ENCODE measurements at places on chromosomes 6 and 20.

GRCh38 chr20:43446361-43446879, 11.3 kb upstream of the SRSF6 start:
- DNase-seq: no peak

DNA sequence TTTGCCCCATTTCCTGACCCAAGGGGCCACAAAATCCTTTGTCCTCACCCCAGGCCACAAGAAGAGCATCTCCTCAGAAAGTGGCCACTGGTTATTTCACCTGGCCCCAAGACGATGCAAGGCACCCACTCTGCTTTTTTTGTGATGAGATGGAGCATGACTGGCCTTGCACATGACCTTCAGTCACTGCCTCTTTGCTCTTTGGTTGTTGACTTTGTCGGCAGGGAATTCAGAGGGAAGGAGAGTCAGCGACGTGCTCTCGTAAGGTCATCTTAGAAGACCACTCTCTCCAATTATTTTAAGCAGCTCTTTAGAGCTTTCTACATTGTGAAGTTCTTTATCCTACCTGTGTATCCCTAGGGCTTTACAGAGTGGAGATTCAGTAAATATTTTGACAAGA, 306.7 kb downstream of the PLCB1 start:
- no peak for DNase-seq

DNA sequence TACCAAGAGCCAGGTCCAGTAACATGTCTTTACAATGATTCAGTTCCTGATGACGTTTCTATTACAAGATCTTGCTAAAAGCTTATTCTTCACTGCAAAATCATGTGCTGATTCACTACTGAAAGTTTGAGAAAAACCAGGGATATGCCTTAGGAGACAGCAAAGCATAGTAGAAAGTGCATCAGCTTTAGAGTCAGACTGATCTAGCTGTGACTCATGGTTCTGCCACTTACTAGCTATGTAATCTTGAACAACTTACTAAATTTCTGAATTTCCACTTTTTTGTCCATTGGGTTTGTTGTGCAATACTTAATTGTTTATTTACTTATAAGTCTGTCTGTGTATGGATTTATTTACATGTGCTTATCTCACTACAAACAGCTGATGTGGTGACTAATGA, 198.5 kb upstream of the RSPO3 start:
- DNase-seq: no peak

DNA sequence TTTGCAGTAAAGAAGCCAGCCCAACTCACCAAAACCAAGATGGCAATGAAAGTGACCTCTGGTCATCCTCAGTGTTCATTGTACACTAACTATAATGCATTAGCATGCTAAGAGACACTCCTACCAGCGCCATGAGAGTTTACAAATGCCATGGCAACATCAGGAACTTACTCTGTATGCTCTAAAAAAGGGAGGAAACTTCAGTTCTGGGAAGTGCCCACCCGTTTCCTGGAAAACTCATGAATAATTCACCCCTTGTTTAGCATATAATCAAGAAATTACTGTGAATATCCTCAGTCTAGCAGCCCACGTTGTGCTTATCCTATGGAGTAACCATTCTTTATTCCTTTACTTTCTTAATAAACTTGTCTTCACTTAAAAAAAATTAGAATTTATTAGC, 19.4 kb upstream of the TRERF1 start:
- no peak for DNase-seq

GRCh38 chr6:157460182-157460999, 79.4 kb downstream of the ZDHHC14 start:
- no peak for DNase-seq

GRCh38 chr6:105035299-105035698, 78.4 kb downstream of the LIN28B start:
- DNase-seq: no peak

GRCh38 chr20:61129311-61129710, 122.8 kb upstream of the CDH4 start:
- DNase-seq: no peak

DNA sequence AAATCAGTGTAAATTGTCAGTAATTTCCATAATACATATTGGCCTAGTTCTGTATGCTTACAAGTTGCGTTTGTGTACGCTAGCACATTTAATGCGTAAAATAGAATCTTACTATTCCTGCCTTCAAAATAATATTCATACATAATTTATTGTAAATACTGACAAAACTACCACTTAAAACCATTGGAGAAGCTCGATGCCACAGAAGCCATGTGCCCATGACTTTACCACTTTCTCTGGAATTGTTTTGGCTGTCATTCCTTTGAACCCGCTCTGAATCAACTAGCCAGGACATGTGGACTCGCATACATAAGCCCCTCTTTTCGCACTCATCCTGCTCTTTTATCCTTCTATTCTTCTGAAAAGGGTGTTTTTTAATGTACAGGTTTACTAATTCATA, 151.5 kb downstream of the TMEM242 start:
- DNase-seq: no peak

- DNase-seq: no peak
Observed at GRCh38 chr6:3383525-3383924, 73.3 kb downstream of the SLC22A23 start.

DNA sequence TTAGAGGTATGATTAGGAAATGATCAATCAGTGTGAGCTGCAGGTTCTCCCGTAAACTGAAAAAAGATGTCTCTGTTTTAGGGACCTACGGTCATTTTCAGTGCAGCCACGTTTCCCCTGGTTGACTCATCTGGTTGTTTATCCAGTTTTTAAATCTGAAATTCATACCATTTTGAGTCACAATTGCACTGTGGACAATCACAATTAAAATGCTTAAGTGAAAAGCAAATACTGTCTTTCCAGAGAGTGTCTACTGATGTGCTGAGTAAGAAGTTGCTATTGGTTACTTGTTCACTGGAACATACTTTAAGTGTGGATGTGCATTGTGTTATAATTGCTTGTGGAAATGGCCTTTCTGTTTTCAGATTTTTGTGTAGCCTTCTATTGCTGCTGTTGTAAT, 305.1 kb upstream of the SASH1 start:
- DNase-seq: peak; percentile 66

DNA sequence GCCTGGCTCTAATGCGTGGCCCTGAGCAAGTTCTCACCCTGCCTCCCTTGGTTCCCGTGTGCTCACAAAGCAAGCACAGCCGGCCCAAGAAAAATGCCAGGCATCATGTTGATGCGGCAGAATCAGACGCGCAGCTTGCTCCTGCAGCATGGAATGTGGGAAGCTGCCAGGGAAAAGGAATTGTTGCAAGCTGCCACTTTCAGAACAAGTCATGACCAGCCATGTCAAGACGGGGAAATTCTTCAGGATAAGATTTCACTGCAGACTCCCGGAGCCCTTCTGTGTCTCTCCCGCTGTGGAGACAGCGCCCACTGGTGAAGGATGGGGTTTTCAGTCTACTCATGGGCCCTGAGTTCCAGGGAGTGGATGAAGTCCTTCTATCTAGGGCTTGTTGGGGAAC, 4.6 kb downstream of the DACT2 start:
- DNase-seq: no peak

- no peak for DNase-seq
Observed at GRCh38 chr6:100381111-100381510, 83.6 kb downstream of the SIM1 start.

GRCh38 chr6:169189686-169190085, 64.0 kb downstream of the THBS2 start:
- no peak for DNase-seq

DNA sequence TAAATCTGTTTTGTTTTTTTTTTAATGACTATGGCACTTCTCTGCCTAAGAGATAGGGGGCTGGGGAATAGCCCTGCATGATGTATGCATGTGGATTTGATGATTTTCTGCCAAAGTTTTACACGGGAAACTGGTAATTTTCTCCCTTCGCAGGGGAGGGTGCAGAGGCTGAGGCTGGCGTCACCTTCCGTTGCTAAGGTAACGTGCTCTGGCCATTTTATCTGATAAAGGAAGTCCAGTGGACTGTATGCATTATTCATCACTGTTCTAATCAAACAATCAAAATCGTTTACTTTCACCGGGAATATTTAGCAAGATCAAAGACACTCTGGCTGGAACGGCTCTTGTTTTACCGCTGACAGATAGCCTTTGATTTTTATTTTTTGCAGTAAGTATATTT, 789 bp downstream of the PHACTR1 start:
- no peak for DNase-seq

- DNase-seq: no peak
Observed at GRCh38 chr20:53163486-53163885, 191.3 kb downstream of the TSHZ2 start.

GRCh38 chr20:9412309-9412708, 102.1 kb upstream of the LAMP5 start:
- no peak for DNase-seq

DNA sequence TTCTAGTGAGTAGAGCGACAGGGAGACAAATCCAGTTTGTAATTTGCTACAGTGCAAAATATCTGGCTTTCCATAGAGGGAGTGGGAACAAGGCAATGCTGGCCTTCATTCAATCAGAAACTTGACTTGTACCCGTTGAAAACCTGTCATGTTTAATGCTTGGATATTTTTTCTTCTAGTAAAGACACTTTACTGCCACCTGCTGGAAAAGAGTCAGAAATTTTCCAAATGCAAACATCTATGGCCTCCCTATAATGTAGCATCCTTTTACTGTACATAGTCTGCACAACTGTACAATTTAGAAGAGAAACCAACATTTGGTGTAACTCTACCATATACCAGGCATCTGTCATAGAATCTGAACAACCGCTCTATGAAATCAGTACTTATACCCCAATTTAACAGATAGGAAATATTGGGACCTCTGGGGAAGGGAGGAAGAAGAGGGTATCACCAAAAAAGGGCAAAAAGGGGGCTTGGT, 16.7 kb upstream of the TBC1D20 start:
- peak; percentile 19 for DNase-seq

- no peak for DNase-seq
Observed at GRCh38 chr20:61919239-61919638, 146.4 kb downstream of the TAF4 start.

- DNase-seq: no peak
Observed at GRCh38 chr20:6940876-6941275, 173.4 kb downstream of the BMP2 start.

- DNase-seq: peak; percentile 91
Observed at GRCh38 chr20:4875578-4876067, 125.7 kb downstream of the SLC23A2 start.

- no peak for DNase-seq
Observed at GRCh38 chr6:169212436-169212835, 41.2 kb downstream of the THBS2 start.

- no peak for DNase-seq
Observed at GRCh38 chr6:12490351-12490903, 200.3 kb downstream of the EDN1 start.

GRCh38 chr6:126227833-126228702, 111.8 kb upstream of the CENPW start:
- DNase-seq: peak; percentile 55

GRCh38 chr6:114419175-114419574, 76.4 kb upstream of the HS3ST5 start:
- DNase-seq: no peak

DNA sequence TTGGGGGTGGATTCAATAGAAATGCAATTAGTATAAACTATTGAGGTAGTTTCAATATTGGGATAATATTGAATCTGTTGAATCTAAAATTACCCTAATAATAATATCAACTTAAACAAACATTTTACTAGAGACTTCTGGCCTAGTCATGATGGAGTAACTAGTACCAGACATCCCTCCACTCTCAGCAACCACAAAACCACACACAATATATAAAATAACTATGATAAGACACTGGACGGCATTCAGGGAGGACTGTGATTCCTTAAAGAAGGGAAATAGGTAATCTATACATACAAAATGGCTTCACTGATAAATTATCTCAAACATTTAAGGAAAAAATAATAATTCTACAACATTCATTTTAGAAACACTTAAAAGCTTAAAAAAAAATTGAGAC, 38.9 kb upstream of the TMEM14A start:
- DNase-seq: no peak

GRCh38 chr6:3039384-3039783, 28.9 kb upstream of the RIPK1 start:
- peak; percentile 35 for DNase-seq

- DNase-seq: no peak
Observed at GRCh38 chr6:90178384-90178855, 118.2 kb downstream of the BACH2 start.

DNA sequence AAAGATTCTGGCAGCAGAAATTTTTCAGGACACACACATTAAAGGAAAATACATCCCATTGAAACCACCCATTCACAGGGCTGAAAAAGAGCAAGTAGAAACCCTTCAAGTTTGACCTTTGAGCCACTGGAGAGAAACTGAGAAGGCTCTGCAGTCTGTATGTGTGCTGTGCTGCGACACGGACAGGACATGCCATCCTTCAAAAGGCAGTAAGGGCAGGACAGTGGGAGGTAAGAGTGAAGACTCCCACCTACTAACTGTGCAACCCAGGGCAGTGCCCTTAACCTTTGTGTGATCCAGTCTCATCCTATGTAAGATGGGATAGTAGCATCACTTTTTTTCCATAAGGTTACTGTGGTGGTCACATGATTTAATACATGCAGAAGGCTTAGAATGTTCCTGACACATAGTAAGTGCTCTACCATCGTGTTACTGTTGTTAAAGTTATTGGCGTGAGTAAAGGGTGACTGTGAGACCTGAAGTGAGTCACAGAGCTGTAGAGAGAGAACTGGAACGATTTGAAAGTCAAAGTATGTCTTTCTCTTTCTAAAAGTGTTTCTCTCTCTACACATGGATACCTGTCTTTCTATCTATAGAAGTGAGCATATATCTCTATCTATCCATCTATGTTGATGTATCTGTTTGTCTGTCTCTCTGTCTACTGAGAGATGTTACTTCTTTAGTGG, 153.7 kb upstream of the OLIG3 start:
- no peak for DNase-seq

GRCh38 chr6:42929821-42930360, 611 bp downstream of the CNPY3 start:
- no peak for DNase-seq

DNA sequence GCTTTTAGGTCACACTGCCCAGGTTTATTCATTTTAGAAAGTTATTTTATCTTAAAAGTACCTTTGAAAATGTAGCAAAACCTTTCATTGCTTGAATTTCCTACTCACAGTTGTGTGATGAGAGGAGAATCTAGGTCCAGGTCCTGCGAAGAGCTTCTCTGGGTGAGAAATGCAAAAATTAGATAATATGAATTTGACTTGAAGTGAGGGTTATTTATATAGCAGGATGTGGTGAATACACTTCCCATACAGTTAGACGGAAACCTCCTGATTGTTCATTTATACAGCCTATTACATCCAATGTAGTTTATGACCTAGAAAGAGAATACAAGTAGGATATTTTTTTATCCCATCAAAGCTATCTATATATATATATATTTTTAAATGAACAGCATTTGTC, 30.5 kb downstream of the CDKAL1 start:
- no peak for DNase-seq

DNA sequence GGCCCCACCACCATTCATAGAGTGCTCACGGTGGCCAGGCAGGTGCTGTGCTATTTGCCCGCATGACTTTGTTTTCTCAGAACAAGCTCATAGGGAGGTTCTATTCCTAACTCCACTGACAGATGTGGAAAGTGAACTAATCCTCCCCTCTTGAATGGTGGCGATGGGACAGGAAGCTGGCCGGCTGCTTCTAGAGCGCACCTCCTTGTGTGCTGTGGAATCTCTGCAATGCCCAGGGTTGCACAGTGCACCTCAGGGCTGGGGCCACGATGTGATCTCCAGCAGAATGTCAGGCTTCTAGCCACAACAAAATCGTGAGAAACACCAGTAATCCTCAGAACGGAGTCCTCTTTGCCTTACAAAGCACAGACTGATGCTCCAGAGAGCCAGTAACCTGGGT, 53.8 kb upstream of the SLC22A23 start:
- no peak for DNase-seq

GRCh38 chr6:36546308-36546919, 865 bp downstream of the STK38 start:
- DNase-seq: no peak

- no peak for DNase-seq
Observed at GRCh38 chr6:41463062-41463930, 82.9 kb upstream of the FOXP4 start.
